Esophagus muscularis mucosa (tissue), 4 donors: ENCODE measurements at places on chromosomes 16 and 17.

DNA sequence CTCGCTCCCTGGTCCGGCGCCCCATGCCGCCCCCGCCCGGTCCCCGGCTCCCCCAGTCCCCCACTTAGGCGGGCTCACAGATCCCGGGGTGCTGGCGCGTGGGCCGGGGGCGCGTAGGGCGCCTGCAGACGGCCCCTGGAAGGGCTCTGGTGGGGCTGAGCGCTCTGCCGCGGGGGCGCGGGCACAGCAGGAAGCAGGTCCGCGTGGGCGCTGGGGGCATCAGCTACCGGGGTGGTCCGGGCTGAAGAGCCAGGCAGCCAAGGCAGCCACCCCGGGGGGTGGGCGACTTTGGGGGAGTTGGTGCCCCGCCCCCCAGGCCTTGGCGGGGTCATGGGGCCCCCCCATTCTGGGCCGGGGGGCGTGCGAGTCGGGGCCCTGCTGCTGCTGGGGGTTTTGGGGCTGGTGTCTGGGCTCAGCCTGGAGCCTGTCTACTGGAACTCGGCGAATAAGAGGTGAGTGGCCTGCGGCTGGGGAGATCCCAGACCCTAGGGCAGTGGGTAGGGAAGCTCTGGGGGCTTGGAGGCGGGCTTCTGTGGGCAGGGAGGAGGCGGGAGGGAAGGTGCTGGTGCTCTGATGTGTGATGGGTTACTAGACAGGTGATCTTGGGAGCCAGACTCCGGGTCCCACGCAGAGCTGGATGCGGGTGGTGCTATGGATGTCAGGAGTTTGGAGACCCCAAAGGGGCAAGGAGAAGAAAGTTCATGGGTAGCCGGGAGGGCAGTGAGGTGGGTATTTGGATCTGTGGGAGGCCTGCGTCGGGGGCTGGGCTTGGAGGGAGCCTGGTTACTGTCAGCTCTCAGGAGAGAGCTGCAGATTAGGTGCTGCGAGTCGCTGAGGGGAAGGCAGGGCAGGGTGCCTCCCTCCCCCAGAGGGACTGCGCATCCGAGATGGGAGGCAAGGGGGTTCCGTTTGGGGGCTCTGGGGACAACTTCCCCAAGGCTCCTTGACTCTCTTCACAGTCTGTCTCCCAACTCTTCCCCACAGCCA lies 560 bp downstream of the EFNB3 start:
- DNase-seq = no peak

GRCh38 chr17:79188048-79188447 lies 113.4 kb downstream of the ENGASE start:
- no peak for DNase-seq

DNA sequence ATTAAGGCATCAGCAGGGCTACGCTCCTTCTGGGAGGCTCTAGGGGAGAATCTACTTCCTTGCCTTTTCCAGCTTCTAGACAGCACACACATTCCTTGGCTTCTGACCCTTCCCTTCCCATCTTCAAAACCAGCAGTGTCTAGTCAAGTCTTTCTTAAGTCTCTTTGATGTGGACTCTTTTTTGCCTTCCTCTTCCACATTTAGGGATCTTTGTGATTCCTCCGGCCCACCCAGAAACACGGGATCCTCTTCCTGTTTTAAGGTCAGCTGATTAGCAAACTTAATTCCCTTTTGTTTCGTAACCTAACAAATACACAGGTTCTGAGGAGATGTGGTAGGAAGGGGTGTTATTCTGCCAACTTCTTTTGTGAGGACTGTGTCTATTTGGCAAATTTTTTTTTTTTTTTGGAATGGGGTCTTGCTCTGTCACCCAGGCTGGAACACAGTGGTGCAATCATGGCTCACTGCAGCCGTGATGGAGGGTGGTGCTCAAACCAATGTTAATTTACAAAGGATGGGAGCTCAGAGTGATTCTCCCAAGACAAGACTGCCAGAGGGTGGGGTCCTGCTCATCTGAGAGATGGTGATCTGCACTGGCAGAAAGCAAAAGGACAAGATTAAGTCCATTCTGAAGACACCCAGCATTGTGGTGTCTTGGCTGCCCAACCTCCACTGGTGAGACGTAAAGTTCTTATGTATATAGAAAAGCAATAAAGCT lies 14.7 kb downstream of the KNOP1 start:
- DNase-seq = no peak

DNA sequence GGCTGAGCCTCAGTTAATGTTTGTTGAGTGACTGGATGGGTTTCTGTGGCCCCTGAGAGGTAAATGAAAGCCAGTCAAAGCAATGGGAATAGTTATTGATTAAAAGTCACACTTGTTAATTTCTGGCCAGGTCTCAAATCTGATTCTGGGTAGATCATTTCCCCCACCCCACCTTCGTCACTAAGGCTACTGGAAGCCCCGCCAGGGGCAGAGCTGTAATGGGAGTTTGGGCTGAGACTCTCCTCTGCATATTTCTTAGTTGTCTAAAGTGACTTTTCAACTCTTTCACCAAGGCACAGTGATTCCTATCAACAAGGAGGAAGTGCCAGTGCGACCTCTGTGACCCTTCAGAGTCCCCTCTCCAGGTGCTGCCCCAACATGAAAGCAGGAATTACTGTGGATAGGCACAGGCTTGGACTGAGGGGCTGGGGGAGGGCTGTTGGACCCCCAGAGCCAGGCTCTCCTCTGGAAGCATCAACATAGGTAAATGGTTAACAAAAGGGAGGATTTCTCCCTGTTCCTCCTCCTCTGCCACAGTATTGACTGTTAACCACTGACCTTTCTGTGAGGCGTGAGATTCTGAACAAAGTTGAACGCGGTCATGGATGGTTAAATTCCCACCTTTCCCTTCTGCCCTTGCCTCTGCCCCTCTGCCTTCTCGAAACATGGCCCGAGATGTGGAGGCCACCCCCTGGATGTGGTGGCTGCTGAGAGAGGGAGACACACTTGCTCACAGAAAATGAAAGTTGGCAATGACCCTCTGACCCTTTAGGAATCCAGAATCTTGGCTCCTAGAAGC lies 20.8 kb upstream of the TBX2 start:
- no peak for DNase-seq

DNA sequence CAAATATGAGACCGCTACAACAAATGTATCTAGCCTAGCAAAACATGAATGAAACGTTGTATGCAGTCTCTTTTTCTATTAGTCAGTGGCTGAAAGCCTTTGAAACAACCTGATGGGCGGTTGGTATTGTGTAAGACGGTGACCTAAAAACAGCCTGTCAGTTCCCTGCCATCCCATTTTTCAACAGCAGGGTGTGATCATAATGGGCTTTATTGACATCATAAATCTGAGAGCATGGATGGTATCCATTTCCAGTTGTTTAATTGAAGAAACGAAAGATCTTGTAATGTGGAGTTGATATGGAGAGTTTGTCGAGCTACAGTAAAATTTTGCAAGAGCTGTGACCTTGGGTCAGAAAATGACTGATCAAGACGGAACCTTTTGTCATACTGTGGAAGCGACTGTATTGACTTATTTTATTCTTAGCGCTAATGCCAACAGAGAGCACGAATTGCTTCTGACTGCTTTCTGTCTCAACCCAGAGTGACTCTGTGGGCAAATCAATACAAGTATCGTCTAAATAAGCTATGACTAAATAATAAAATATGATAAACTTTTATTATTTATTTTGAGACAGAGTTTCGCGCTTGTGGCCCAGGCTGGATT lies 12.3 kb upstream of the MEIOB start:
- no peak for DNase-seq

DNA sequence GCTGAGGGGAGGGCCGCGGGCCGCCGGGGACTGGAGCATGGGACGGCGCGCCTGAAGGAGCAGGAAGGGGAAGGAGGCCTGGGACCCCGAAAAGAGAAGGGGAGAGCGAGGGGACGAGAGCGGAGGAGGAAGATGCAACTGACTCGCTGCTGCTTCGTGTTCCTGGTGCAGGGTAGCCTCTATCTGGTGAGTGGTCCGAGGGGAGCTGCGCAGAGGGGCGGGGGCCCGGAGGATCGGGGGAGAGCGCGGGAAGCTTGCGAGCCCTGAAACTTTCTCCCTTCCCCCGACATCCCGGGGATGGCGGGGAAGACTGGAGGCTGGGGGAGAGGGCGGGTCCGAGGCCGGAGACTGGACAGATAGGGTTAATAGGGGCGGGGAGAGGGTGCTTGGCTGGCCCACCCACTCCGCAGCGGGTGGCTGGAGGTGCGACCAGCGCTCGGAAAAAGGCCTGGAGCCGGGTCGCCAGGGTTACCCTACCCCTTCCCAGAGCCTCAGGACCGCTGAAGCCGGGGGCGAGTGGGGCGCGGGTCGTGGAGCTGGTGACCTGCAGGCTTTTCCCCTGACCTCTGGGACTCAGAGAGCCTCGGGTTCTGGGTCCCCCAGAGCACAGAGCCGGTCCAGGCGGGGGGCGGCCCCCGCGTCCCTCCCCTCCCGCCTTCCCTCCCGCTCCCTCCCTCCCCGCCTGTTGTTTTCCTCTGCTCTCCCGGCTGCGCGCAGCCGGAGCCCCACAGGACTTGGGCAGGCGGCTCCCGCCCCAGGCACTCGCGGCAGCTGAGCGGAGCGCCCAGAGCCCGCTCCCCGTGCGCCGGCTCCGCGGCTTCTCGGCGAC lies 631 bp downstream of the NXPH3 start:
- no peak for DNase-seq

DNA sequence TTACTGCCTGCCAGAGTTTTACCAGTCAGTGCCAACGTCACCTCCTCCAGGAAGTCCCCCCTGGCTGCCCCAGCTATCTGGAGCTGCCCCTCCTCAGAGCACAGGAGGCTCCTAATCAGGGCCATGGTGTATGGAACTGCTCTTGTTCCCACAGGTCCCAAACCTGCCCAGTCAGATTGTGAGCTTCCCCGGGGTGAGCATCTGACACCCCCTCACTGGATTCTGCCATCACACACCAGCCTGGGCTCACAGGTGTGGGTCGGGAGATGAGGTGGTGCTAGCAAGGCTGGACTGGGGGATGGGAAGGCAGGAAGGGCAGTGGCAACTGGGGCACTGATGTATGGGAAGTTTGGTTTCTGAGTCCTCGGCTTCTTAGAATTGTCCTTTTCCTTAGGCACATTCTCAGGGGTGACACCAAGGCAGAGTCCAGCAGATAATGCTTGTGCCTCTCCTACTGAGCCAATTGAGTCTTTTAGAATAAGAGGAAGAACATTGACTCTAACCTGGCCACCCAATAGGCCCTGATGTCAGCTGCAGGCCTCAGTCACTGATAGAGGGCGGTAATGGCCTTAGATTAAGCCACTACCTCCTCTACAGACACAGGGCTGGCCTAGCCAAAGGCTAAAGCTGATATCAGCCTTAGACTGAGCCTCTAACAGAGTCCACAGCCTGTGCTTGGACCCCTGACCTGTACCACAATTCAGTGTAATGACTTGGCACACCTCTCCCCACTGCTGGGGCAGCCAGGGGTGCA lies 107.9 kb downstream of the WSCD1 start:
- DNase-seq = no peak

DNA sequence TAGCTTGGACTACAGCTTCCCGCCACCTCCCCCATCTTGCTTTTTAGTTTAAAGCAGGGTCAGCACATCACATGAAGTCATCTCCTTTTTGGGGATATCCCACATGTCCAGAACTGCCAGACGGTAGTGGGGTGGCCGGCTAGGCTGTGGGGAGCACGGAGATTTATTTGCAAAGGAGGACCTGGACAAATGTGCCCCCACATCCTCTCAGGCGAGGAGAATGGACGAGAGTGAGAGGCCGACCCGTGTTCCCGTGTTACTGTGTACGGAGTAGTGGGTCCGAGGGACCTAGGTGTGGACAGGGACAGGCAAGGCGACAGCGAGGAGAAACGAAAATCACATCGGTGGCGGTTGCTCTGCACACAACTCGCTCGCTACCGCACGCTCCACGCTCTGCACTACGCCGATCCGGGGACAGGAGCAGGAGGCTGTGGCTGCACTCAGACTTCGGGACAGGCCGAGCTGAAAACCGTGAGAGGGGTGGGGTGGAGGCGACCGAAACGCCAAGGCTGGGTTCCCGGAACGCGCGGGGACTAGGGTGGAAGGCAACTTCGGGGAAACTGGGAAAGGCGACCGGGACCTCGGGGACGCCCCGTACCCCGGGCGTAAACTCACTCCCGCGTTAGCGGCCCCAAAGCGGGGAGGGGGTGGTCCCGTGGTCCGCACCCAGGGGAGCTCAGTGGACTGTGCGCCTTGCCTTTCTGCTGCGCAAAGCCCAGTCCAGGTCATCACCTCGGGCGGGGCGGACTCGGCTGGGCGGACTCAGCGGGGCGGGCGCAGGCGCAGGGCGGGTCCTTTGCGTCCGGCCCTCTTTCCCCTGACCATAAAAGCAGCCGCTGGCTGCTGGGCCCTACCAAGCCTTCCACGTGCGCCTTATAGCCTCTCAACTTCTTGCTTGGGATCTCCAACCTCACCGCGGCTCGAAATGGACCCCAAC lies at the start of gene MT1A:
TSS of gene MT1A (plus strand) at position 853 of the 937 bp plus-strand sequence. CDS start at position 926, 73 bp downstream.
- DNase-seq = no peak

DNA sequence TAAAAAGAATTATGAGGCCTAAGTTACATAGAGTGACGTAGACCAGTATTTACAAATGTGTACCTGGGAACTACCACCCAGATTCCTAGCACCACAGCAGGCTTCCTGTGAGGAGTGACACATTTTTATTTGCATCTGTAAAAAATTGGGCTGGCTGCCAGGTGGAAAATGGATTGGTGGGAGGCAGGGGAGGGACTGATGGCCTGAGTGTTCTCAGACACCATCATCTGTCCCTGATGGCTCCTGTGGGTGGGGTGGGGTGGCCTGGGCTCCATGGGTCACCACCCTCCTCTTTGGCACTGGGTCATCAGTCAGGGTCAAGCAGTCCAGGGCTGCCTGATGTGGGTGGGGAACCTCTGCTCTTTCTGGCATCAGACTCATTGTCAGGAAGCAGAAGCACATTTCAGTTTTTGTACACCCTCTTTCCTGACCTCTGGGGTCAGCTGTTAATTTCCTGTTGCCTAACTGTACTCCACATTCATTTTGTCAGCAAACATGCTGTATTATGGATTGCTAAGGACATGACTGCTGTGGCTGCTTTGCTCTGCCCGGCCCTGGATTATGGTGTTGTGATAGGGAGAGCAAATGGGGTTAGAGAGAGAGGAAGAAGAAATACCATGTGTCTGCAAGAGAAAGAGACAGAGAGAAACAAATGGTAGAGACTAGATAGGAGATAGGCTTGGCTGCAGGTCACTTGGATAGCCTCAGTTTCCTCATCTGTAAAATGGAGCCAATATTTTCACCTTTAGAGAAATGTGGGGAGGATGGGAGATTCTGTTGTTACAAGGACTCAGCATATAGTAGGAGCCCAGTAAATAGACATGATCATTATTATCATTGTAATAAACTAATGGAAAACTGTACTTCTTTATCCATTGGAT lies 11.6 kb upstream of the MFAP4 start:
- DNase-seq = no peak

DNA sequence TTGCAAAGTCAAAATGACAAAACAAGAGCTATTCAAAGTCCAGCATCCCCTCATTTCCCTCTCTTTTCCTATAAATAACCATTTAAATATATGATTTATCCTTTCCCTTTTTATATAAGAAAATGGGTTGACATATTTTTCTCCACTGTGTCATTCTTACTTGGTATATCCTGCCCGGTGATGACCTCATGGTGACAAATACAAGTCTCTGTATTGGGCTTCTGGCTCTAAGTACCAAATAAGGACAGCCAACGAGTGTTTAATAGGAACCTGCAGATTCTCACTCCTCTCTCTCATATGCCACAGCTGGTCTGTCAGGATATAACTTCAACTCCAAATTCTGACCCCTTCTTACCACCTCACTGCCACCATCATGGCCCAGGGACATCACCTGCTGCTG lies 25.5 kb upstream of the CBLN1 start:
- no peak for DNase-seq

- no peak for DNase-seq
Observed at GRCh38 chr17:56661906-56662305, 68.4 kb downstream of the NOG start.

- DNase-seq = no peak
Observed at GRCh38 chr17:44607836-44608690, 48.2 kb upstream of the MEIOC start.
